Breast epithelium (tissue), 4 donors: ENCODE measurements at places on chromosomes 3 and 15.

GRCh38 chr15:66866656-66867055, 164.6 kb downstream of the SMAD6 start:
- DNase-seq: no peak

- DNase-seq: no peak
Measured at GRCh38 chr3:73664389-73664788, 39.6 kb upstream of the PDZRN3 start.

- DNase-seq: no peak
Measured at GRCh38 chr15:55253580-55253979, 36.0 kb downstream of the RAB27A start.

- no peak for DNase-seq
Measured at GRCh38 chr3:124318014-124318413, 326.1 kb upstream of the ROPN1 start.

- DNase-seq: no peak
Measured at GRCh38 chr15:31782951-31783350, 247.4 kb upstream of the CHRNA7 start.

- no peak for DNase-seq
Measured at GRCh38 chr15:47339800-47340570, 377.3 kb upstream of the SEMA6D start.

- DNase-seq: no peak
Measured at GRCh38 chr3:143648708-143649107, 199.6 kb downstream of the SLC9A9 start.
